NCI-H1694 treated with DMSO at 0.1 percent for 48 hours (cell line): ENCODE measurements at places on chromosomes 7 and 10.

DNA sequence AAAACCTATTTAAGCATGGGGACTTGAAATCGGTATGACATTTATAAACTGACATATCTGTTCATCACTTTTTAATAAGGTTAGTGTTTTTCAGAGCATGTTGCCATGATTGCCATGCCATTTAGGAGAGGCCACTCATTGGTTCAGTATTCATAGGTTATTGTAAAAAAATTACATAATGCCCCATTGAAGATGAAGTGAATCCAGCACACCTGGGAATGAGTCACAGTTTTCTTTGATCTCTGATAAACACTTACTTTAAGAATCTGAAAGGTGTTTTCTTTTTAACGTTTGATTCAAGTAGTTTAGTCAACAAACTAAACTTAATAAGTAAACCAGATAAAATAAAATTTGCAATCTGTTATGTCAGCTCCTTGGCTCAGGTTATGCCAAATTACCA is 278.3 kb downstream of the ARL4A start:
- no peak for DNase-seq

DNA sequence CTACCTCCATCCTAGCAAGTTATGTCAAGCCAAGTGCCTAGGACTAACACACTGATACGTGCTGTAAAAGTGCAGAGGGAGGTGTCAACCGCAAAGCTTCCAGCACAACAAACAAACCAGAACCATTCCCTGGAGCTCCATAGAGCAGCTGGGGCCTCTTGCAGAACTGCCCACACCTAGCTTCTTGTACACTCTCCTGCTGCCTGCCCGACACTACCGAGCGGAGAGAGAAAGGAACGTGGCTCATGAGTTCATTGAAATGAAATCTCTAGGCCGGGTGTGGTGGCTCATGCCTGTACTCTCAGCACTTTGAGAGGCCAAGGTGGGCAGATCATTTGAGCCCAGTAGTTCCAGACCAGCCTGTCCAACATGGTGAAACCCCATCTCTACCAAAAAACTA is 73.5 kb downstream of the MKI67 start:
- DNase-seq = no peak

- DNase-seq = no peak
Measured at GRCh38 chr10:361203-362081, 226.2 kb downstream of the ZMYND11 start.

DNA sequence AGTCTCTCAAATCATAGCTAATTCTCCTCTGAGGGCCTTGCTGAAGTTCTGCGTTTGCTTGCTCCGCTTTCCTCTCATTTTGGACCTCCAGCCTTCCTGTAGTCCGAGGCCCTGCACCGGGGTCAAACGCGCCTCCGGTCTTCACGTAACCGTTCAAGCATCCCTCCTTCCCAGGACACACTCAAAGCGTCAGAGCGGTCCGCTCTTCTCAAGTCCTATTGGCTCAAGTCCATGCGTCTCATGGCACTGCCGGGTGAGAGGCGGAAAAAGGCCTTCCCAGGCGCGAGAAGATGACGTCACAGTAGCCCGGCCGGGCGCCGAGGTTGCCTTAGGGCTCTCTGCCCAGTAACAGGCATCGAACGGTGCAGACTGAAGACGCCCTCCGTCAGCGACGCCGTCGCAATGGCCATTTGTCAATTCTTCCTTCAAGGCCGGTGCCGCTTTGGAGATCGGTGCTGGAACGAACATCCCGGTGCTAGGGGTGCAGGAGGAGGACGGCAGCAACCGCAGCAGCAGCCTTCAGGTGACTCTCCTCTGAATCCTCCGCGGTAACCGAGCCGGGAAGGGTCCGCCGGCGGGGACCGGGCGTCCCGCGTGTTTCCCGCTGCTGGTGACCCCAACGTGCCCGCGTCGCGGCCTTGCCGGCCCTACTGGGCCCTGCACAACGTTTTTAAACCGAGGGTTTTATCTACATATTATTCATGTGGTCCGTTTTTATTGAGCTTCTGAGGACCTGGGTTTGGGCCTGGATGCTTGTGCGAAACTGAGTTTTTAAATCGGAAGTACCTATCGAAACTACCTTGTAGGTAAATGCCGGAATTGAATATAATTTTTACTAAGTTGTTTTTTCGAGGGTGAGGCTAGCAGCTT is at the start of gene NUP42:
Gene NUP42 (plus strand): TSS at position 365 of the 870 bp plus-strand sequence. CDS start 38 bp downstream, at position 403.
- DNase-seq = peak; percentile 95

GRCh38 chr7:157384301-157384700 is 47.5 kb downstream of the DNAJB6 start:
- no peak for DNase-seq

GRCh38 chr7:5377279-5377678 is 46.4 kb downstream of the TNRC18 start:
- DNase-seq = no peak

DNA sequence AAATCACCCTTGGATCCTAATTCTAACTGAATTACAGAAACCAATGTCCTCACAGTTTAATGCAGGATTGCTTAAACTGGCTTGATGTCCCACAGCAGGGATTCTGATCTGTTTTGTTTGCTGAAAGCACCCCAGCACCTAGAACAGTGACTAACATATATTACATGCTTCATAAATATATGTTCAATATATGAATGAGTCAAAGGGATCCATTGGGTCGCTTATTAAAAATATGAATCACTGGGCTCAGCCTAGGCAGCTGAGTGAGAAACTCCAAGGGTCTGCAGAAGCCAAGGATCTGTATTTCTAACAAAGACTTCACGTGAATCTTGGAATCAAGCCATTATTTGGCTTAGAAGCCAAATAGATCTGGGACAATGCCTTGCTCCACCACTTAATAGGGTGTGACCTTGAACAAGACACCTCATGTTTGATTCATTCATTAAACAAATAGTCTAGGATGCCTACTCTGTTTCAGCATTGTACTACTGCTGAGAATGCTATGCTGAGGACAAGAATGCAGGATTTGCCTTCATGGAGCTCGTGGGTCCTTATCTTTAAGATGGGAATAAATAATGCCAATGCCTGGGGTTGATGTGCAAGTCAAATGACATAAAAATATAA is 103.4 kb upstream of the DLX6 start:
- no peak for DNase-seq

- peak; percentile 50 for DNase-seq
Measured at GRCh38 chr7:99928994-99929729, at the start of gene GJC3. Gene GJC3, minus strand, starts transcription at chr7:99929620. Its CDS starts 0 bp downstream, at chr7:99929620.

- peak; percentile 9 for DNase-seq
Measured at GRCh38 chr7:127629268-127629854, 11.4 kb upstream of the PAX4 start.

DNA sequence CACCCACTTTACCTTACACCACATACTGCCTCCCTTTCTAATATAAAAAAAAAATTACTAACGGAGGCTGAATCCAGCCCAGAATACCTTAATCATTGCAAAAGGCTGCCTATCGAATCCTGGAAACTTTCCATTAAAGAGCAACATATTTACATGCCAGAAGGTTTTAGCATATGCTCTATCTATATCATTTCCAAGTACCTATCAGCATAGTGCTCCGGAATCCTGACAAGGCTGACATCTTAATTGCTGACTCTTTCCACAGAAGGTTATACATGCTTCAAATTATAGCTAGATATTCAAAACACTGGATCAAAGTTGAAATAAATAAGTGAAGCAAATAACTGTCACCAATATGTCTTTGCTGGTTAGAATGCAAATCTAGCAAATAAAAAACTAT is 170.9 kb upstream of the CDK1 start:
- peak; percentile 81 for DNase-seq

DNA sequence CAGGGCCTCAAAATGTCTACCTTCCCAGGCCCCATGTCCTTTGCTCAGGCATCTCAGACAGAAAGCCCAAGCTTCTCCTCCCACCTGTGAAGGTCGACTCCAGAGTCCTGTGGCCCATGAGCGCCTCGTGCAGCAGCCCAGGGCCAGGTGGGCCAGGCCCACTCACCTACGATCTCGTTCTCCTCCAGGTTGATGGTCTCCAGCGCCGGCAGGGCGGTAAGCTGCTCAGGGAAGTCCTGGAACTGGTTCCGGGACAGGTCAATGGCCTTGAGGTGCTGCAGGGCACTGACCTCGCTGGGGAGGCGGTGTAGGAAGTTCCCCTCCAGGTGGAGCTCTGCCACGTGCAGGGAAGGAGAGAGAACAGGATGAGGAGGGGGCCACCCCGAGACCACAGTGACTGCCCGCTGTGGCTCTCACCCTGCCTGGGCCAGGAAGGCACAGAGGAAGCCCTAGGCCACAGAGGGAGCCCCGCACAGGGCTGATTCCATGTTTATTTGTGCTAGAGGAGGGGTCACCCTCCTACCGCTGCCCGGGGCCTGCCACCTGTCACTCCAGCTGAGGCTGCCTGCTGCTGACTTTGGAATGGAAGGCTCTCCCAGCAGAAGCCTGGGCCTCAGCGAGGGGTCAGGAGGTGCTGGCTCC is 40.0 kb upstream of the NPFFR1 start:
- DNase-seq = peak; percentile 5
